Stimulated activated CD4-positive, alpha-beta T cell treated with anti-CD3 and anti-CD28 coated beads, Interleukin-1b, Interleukin-23, amount 100 ng/mL, for 24 hours (primary cell): ENCODE measurements at places on chromosomes 6 and 20.

- DNase-seq, result no peak
These were observed 164.8 kb downstream of the SYNE1 start for GRCh38 chr6:152472325-152472724.

GRCh38 chr6:140708441-140708840 is 1334.0 kb upstream of the CITED2 start:
- DNase-seq, result no peak

- DNase-seq, result no peak
These were observed 29.7 kb downstream of the CEBPB start for GRCh38 chr20:50220093-50220893.

GRCh38 chr6:83758533-83758932 is 49.6 kb upstream of the SNAP91 start:
- DNase-seq, result no peak

- DNase-seq, result no peak
These were observed 598.5 kb upstream of the IRAK1BP1 start for GRCh38 chr6:78268591-78269452.

DNA sequence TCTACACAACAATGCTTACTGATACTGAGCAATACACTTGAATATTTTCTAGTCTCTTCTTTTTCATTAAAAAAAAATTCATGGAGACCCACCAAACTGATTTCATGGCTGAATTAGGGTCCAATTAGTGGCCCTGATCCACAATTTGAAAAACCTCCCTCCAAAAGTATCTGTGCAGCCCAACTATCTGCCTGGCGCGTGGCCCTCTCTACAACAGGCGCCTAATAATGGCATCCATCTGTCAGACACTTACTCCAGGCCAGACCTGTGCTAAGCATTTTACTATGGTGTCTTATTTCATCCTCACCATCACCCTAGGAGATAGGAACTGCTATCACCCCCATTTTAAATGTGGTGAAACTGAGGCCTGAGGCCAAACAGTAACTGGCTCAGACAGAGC is 14.0 kb downstream of the TFEB start:
- DNase-seq, result no peak

- DNase-seq, result no peak
These were observed 24.4 kb downstream of the SPDEF start for GRCh38 chr6:34531580-34532201.

DNA sequence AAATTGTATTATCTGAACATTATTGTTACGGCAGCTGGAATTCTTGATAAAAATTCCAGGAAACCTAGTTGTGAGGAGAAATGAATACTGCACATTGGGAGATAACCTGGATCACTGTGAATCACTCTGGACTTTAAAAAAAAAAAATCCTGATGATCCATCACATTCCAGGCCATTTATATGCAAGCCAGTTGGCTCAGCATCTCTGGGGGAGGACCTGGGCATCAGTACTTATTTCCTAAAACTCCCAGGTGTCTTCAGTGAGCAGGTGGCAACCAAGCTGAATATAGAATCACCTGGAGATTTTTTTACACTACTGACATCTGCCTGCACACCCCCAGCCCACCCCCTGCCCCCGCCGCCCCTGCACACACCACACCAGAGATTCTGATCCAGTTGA is 39.1 kb upstream of the SIRT5 start:
- DNase-seq, result no peak

DNA sequence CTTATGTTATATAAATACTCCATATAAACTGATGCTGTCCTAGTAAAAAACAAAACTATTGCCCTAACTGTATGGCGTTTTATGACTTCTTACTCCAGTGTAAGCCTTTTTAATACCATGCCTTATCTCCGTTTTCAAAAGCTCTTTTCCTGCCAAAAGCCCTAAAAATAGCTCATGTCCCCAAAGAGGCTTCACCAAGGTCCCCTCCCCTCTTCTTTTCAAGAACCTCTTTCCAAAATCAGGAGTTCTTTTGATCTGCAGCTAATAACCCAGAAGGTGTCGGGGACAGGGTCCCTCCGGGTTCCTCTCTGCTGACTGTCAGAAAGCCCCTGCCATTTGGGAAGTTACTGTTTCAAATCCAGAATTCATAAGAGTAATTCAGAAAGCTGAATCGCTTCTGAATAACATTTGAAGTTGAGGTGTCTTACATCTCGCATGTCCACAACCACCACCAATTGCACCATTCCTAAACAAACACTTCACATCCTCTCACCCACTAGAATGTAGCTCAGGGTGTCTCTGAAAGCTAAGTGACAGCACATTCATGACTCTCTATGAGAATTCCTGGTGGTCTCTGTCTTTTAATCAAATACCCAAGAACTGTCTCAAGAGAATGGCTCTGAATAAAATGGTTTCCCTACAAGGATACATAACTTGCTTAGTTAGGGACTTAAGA is 13.3 kb downstream of the TASP1 start:
- no peak for DNase-seq

- DNase-seq, result no peak
These were observed at the start of gene DOK5 for GRCh38 chr20:54475334-54476168. DOK5 (plus strand) TSS chr20:54475593; CDS start chr20:54475947, 354 bp downstream.

DNA sequence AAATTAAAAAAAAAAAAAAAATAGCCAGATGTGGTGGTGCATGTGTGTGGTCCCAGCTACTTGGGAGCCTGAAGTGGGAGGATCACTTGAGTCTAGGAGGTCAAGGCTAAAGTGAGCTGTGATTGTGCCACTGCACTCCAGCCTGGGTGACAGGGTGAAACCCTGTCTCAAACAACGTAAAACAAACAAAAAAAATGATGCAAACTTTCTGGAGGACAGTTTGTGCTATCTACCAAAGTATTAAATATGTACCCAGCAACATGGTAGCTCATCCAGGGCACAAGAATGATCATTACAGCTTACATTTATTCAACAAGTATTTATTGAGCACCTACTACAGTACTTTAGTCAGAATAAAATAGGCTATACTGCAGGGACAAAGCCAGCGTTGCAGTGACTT is 40.4 kb upstream of the PTPN1 start:
- DNase-seq, result no peak

GRCh38 chr6:79431537-79431933 is 105.7 kb downstream of the LCA5 start:
- DNase-seq, result no peak

DNA sequence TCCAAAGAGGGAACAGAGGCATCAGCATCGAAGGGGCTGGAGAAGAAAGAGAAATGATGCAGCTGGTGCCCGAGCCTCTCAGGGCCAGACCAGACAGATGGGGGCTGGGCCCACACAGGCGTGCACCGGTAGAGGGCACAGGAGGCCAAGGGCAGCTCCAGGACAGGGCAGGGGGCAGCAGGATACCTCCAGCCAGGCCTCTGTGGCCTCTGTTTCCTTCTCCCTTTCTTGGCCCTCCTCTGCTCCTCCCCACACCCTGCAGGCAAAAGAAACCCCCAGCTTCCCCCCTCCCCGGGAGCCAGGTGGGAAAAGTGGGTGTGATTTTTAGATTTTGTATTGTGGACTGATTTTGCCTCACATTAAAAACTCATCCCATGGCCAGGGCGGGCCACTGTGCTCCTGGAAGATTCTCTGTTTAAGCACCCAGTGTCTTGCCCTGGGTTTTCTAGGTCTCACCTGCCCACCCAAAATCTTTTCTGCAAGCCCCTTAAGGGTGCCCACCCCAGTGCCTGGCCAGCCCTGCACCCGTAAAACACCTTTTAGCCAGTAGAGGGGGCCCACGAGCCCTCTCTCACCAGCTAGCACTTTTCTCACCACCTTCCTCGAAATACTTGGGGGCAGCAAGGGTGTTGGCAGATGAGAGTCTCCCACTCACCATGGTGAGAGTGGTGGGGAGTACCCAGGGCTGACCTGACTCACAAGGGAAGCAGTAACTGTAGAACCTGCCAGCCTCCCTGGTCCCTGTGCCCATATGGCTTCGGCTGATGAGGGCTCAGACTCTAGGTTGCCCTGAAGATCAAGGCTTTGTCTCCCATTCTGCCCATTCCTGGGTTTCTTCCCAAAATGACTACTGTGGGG is 35.7 kb upstream of the ID1 start:
- peak; percentile 49 for DNase-seq

DNA sequence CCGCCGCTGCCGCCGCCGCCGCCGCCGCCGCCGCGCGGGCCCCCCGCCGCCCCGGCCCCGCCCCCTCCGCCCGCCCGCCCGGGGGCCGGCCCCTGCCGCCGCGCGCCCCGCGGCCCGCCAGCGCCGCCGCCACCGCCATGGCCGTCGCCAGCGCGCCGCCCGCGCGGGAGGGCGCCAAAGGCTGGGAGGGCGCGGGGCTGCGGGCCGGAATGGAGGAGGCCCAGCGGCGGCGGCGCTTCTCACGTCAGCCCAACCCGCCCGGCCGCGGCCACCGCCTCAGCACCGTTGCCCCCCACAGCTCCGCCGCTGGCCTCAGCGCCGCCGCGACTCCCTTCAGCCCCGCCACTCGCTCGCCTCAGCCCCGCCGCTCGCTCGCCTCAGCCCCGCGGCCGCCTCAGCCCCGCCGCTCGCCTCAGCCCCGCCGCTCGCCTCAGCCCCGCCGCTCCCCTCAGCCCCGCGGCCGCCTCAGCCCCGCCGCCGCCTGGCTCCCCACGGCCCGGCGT is 258 bp downstream of the PHF10 start:
- DNase-seq, result no peak

- peak; percentile 49 for DNase-seq
These were observed 105.0 kb downstream of the OLIG3 start for GRCh38 chr6:137389150-137389704.

DNA sequence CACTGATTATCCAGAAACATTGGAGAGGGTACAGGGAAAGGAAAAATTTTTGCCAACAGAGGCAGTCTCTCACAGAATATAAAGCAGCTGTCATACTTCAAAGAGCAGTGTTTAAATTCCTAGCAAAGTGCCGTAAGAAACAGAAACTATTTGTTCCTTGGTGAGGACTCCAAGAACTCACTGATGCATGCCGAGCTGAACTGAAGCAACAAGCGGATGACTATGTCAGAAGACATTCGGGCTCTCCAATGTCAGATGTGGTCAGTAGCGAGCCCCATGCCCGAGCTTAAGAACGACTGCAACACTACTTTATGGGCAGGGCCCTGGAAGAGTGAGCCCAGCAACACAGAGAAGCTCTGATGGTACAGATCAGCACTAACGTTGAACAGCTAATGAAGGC is 54.7 kb downstream of the OR2B6 start:
- no peak for DNase-seq

DNA sequence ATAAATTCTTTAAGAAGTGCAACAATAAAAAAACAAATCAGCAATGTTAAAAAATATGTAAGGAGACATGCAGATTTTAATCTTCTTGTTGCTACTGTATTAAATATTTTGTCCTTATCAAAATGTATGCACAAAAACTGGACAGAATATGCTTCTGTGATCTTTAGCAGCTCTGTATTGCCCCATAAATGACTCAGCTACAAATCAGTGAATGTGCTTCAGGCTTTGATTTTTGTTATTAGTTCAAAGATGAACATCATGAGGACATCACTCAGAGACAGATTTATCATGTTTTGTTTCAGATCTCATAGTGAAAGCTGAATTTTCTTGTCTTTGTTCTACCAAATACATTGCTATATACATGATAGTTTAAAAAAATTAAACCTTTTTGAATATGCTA is 312.4 kb downstream of the GRIK2 start:
- DNase-seq, result no peak

- no peak for DNase-seq
These were observed 11.7 kb downstream of the ZBTB46 start for GRCh38 chr20:63819224-63819921.

DNA sequence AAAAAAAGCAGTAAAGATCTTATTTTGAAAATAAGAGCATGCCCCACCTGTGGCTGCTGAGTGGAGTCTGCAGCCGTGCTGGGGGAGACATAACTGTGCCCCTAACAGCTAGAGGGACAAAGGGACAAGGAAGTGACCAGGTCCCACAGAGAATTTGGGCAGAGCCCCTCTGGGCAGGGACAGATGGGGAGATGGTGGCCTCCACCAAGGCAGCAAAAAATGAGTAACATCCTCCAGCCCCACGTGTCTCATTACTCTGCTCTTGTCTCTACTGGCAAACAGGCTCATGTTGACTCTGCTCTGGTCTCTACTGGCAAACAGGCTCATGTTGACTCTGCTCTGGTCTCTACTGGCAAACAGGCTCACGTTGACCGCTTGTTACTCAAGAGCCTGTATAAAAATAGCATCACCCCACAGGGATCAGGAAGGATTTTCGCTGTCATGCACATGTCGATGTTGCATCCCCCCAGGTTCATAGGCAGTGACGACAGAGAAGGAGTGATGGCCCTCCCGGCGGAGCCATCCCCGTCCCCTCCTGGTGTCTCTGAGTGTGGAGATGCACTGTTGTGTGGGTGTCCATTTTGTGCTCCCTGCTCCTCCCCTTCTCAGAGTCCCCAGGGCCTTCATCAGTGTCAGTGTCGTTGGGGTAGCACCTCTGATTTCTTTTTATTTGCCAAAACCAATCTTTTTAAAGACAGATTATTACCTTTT is 17.3 kb upstream of the PCMTD2 start:
- DNase-seq, result no peak

GRCh38 chr6:151958332-151958731 is 150.8 kb downstream of the ESR1 start:
- no peak for DNase-seq

- no peak for DNase-seq
These were observed 27.4 kb upstream of the PXDC1 start for GRCh38 chr6:3778701-3779573.

DNA sequence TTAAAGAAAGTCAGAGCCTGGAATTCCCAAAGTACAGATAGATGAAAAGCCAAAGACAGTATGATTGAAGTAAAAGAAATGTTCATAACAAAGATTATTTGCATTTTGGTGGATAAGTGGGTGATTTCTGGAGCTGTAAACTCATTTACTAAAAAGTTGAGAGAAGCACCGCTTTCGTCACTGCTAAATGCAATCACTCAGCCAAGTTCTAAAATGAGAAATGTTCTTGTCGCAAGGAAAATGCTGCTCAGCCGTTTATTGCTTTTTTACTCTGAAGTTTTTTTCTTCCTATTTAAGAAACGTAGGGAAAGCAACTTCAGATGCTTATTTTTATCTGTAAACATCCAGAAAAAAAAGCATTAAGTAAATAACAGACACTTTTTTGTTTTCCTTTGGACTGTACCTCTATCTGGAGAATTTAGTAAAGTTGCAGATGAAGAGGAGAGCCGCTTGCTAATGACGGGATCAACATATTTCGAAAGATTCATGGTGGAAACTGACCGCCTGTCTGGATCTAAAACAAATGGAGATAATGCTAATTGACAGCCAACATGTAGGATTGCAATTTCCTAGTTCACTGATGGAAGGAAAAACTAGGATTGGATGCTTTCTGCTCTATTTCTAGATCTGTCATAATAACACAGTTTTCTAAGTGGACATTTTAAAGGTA is 93.8 kb upstream of the BCLAF1 start:
- no peak for DNase-seq

DNA sequence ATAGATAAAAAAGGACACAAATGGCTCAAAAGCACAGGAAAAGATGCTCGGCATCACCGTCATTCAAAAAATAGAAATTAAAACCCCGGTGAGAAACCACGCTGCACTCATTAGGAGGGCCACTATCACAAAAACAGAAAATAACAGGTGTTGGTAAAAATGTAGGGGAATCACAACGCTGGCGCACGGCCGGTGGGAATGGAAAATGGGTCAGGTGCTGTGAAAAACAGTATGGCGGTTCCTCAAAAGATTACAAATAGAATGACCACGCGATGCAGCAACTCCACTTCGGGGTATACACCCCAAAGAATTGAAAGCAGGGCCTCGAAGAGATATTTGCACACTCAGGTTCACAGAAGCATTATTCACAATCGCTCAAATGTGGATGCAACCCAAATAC is 28.3 kb downstream of the NPEPL1 start:
- DNase-seq, result no peak

- DNase-seq, result no peak
These were observed 39.4 kb upstream of the MYB start for GRCh38 chr6:135141728-135142127.
